ENCODE measurements at places on chromosomes 2 and 18.

- DNase-seq = peak; percentile 81
These were observed 317.5 kb upstream of the RAB6C start for GRCh38 chr2:129661935-129662334.

DNA sequence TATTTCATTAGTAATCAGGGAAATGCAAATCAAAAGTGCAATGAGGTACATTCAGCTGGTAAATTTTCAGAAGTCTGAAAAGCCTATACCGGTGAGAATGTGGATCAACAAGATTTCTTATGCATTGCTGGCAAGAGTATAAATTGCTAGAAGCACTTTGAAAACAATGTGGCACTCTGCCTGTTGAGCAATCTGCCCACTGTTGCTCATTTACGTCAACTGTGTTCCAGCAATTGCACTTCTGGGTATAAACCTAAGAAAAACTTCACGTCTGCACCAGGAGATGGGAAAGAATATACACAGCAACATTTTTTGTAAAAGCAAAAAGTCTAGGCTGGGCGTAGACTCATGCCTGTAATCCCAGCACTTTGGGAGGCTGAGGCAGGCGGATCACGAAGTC lies 40.8 kb downstream of the MTERF4 start:
- DNase-seq = no peak

DNA sequence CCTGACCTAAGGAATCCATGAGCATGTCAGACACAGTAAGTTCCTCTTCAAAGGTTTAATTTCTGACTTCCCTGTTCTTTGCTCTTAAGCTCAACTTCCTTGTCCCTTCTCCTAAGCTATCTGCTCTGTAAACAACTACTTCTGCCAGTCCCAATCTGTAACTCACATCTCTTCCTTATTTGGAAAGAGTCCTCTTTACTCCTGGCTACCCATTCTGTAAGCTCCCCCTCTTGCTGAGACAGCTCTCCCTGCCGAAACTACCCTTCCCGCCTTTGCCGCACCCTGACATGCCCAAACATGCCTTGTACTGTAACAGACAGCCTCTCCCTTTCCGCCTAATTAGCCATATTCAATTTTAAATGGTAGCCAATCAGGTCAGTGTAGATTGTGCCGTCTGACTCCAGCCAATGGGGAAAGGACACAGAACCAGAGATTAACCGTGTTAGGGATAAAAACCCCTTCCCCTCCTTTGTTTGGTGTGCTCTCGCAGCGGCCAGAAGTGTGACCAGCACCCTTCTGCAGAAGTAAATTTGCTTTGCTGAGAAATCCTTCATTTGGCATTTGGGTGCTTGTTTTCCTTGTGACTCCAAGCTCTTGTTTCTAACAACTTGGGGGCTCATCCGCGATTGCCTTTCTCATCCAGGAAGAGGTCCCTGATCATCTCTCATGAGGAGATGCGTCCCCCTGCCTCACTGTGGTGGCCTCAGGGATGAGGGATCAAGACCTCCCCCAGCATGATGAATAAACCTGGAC lies 49.0 kb downstream of the PIAS2 start:
- peak; percentile 74 for DNase-seq

DNA sequence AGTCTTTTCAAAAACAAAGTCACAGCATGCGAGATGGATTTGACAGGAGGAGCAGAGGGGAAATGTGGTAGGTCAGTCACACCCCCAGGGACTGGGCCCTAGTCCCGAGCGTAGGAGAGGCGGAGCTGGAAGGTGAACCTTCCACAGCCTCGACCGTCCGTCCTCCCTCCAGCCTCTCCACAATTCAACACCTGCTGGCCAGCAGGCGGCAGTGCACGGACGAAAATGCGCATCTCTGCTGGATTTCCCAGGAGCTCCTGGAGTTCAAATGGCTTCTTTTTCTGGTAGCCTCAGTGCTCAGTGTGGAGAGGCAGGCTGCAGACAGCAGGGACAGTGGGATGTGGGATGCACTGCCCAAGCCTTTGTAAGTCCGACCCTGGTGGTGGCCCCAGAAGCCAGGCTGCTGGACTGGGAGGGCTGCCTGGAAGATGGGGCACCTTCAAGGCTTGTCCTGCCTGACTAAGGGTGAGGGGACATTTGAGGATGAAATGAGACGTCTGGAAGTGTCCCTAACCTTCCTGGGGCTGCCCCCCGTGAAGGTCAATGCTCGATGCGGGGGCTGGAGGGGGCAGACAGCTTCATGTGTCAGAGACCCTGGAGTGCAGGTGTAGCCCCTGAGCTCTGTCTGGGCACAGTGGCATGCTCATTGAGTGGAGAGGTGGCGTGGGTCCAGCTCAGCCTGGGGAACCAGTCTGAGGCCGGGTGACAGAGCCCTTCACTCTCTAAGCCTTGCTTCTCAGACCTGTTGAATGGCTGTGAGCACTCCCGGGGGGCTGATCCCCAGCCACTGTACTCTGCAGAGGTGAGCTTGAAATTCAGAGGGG lies 189.5 kb downstream of the TFCP2L1 start:
- DNase-seq = no peak

GRCh38 chr2:13021470-13021957 lies 304.8 kb downstream of the TRIB2 start:
- DNase-seq = no peak

GRCh38 chr2:102166189-102166845 lies 20.5 kb upstream of the IL1RL2 start:
- no peak for DNase-seq

All from NCI-H2171 treated with DMSO at 0.1 percent for 48 hours (cell line).